ENCODE measurements at places on chromosomes 12 and 14. TPM values are rescaled to one million over a fixed set of nuclear protein-coding genes. Genes with fewer than 3 reads are reported as not detected.

Gene FOXM1
- 14.3 TPM for total RNA-seq

Gene ACOT6
- not detected for total RNA-seq

Gene INHBE
- 2.1 TPM for total RNA-seq

Gene TSPAN19
- 0.25 TPM for total RNA-seq

Gene KERA
- not detected for total RNA-seq

Gene P2RX4
- total RNA-seq: 40.6 TPM

Gene CLEC4E
- not detected for total RNA-seq

Gene LRCOL1
- 0.33 TPM for total RNA-seq

Gene HHIPL1
- 4.5 TPM for total RNA-seq

Gene KCNA1
- total RNA-seq: not detected

Gene DDX47
- total RNA-seq: 67.7 TPM

Gene SENP1
- 17.2 TPM for total RNA-seq

Gene PROX2
- not detected for total RNA-seq

Gene GLIPR1L1
- not detected for total RNA-seq

Gene CPNE8
- 15.7 TPM for total RNA-seq

Gene KRT83
- not detected for total RNA-seq

Gene IQSEC3
- total RNA-seq: 0.33 TPM

Data from uterine smooth muscle cell (primary cell).